Stomach (tissue), 19 donors: ENCODE measurements at places on chromosomes 1 and 21. TPM values are rescaled to one million over a fixed set of nuclear protein-coding genes. Genes with fewer than 3 reads are reported as not detected.

Gene PTPN14
- total RNA-seq: 38.7 TPM

DNA sequence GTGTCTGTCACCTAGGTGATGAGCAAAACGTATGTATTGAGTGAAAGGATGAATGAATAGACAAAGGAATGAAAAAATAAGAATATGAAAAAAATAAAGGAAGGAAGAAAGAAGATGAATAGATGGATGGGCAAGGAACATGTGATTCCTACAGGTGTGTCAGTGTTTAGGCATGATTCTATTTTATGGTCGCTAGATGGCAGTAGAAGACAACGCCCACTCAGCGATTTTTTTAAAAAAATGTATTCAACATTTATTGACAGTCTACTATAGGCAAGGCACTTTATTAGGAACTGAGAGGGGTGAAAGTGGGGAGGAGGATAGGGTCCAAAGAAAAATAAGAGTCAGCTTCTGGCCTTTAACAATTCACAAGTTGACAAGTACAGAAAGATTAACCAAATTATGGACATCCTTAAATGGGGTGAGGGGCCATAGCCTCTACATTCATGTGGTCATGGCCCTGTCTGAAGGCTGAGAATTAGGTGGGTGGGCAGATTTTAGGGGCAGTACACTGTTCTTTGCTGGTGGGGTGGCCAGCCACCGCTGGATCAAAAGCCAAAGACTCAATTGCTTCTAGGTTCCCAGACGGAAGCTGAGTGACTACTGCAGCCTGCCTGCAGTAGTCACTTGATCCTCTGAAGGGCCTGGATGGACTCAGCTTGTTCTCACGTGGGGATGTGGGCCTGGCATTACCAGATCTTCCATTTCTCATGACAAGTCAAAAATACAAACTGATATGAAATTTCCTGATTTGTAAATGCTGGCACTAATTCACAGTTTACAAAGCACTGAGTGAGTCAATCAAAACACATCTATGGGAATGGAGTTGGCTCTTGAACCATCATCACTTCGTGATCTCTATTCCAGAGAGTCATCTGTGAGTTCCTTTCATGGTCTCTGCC is 83.9 kb downstream of the FASLG start:
- peaks cover 23% of the 10 kb centered on the region for H3K4me1 ChIP-seq
- no peaks in the 10 kb centered on the region for H3K36me3 ChIP-seq
- no peaks in the 10 kb centered on the region for H3K27me3 ChIP-seq
- DNase-seq: no peak
- H3K27ac ChIP-seq: no peak overlapping the region
- no peak overlapping the region for H3K4me3 ChIP-seq

DNA sequence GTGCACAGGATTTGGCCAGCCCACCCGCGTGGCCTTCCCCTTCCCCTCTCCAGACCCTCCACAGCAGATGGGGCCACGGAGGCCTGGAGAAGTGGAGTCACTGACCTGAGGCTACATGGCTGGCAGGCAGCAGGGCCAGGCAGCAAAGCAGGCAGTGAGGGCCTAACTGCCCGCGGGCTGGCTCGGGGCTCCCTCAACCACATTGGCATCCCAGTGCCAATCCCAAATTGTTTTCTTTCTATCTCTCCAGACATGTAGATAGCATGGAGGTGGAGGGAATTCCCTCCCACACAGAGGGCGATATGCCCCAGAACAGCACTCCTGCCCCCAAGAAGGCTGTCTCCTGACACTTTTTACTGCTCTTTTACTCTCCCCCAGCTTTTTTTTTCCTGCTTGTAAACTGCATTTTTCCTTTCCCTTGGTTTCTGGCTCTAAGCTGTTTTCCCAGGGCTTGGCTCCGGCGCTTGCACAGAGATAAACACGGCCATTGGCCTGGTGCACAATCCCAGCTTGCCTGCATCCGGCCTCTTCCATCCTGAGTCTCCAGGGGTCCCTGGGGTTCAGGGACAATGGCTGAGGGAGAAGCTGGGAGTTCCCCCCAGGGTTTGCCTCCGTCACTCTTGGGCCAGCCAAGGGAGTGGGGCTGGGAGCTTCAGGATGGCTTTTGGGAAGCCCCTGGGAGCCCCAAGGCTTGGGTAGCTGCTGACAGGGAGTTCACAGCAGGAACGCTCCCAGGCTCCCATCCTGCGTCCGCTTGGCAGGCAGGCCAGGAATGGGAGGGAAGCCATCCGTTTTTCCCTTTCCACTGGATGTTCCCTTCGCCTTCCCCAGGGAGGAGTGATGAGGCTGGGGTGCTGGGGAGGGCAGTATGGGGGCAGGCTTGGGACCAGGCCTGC is 7.0 kb downstream of the EPHX1 start:
- peak overlapping the region; percentile 92 for H3K27ac ChIP-seq
- no peak overlapping the region for H3K4me3 ChIP-seq
- no peaks in the 10 kb centered on the region for H3K36me3 ChIP-seq
- H3K27me3 ChIP-seq: no peaks in the 10 kb centered on the region

DNA sequence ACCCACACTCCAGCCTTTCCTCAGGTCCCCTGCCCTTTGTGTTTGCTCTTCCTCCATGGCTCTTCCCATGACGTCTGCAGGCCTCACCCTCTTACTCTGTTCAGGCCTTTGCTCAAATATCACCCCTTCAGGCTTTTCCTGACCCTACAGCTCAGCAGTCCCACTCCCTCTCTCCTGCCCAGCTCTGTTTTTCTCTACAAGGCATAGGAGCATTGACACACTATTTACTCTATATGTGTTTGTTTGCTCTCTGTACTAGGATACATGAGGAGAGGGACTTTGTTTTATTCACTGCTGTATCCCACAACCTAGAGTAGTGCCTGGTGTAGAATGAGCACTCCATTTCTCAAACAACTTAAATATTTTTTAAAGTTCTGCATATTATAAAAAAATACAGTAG is 107.4 kb upstream of the COA6 start:
- H3K36me3 ChIP-seq: no peaks in the 10 kb centered on the region
- H3K4me1 ChIP-seq: no peaks in the 10 kb centered on the region
- no peak for DNase-seq
- no peak overlapping the region for H3K4me3 ChIP-seq
- H3K27ac ChIP-seq: no peak overlapping the region

GRCh38 chr1:27858072-27858948 is 14.0 kb upstream of the THEMIS2 start:
- no peaks in the 10 kb centered on the region for H3K27me3 ChIP-seq
- no peaks in the 10 kb centered on the region for H3K4me1 ChIP-seq
- DNase-seq: peak; percentile 91
- no peak overlapping the region for H3K4me3 ChIP-seq

DNA sequence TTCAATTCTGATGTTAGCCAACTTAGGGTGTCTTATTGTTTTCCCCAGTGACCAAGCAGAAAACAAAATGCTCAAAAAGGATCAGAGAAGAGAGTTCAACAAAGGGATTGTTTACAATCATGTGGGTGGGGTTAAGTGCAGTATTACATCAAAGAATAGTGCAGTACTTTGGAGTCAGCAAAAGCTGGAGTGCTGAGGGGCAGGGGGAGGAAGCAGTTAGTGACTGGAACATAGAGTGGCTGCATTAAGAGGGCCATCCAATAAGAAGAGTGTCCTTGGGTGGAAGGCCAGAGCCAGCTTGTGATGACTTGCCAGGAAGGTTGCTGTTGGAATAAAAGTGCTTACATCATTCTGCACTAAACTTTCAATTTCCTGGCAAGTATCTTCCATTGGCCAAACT is 175.5 kb downstream of the CYYR1 start:
- no peaks in the 10 kb centered on the region for H3K4me1 ChIP-seq
- H3K27ac ChIP-seq: no peak overlapping the region
- no peak overlapping the region for H3K4me3 ChIP-seq
- no peaks in the 10 kb centered on the region for H3K27me3 ChIP-seq
